ENCODE measurements at places on chromosomes 1 and 21.

DNA sequence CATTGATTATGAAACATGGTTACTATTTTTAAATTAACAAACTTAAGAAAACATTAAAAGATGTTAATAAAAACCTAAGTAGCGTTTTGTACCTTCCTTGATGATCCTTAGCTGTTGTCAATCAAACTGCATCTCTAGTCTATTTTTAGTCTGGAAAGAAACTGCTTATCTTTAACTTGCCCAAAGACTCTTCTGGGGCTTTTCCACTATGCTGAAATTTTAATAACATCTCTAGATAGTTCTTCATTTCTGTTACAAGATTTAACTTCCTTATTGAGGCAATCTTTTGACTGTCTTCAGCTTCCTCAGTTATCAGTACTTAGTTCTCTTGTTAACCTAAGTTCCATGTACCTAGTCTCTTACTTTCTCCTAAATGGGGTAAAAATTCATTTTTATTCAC, 135.9 kb upstream of the HMCN1 start:
- no peak for DNase-seq

- no peak for DNase-seq
Measured at GRCh38 chr1:34408011-34408410, 231.3 kb downstream of the C1orf94 start.

DNA sequence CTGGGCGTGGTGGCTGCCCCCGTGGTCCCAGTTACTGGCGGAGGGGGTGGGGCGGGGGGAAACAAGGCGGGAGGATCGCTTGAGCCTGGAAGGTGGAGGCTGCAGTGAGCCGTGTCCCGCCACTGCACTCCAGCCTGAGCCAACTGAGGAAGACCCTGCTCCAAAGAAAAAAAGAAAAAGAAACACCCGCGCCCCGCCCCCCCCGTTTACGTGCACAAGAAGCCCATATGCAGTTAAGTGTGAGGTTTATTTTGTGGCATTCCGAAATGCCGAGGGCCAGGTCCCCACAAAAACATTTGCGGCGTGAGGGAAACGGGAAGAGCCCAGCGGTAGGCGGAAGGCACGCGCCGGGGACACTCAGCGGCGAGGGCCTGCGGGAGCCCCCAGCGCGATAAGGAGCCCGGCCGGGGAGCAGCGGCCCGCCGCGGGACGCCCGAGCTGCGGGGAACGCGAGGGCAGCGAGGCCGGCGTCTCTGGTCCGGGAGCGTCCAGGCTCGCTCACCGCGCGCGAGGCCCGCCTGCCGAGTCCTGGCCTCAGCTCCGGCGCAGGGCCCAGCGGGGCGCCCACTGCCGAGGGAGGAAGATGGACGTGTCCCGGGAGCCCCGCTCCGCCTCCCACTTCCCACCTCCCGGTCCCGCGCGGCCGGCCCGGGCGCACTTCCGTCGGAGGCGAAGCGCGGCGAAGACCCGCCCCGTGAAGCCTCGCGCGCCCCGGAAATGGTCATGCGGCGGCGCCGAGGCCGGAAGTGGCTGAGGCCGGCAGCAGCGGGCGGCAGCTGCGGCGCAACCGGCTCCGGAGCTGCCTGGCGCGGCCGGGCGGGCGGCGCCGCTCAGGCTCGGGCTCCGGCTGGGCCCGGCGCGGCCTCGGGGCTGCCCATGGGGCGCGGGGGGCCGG, at the start of gene TRAPPC10:
TRAPPC10 (plus strand) TSS at position 731 of the 895 bp plus-strand sequence. CDS start 185 bp downstream, outside the sequence.
- DNase-seq = peak; percentile 87

DNA sequence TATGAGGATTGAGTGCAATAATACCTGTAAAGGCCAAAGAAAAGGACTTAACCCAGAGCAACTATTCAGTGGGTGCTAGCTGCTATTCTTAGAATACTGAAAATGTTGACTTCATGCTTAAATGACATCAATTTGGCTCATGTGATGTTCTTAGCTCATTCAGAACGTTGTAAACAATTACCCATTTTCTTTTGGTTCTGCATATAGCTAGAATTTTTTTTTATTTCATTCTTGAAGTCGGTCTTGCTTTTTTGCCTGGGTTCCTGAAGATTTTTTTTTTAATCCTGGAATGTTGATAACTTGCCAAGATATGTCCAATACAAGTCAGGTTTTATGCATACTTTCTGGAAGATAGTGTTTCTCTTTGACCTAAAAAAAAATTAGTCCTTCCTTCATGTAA, 772.0 kb downstream of the LTN1 start:
- DNase-seq = no peak

DNA sequence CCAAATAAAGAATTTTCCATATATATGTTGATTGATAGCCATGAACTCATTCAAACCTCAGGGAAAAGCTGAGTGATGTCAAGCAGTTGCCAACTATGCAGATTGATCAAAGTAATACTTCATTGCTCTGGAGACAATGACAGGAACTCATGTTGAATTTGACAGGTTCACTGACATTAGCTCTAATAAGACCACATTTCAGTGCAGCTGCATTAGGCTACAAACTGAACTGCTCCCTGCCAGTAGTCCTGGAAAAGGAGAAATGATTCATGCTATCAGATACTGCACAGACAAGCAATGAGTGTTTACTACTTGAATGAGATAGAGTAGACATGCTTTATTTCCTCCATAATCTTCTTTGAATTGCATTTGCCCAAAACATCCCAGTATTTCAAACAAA, 948.4 kb downstream of the MRPL39 start:
- DNase-seq = no peak

GRCh38 chr1:98336472-98337083, 324.9 kb upstream of the SNX7 start:
- DNase-seq = no peak

- DNase-seq = no peak
Measured at GRCh38 chr1:98314601-98315000, 346.9 kb upstream of the SNX7 start.

- no peak for DNase-seq
Measured at GRCh38 chr1:94821636-94822305, 1.6 kb downstream of the SLC44A3 start.

DNA sequence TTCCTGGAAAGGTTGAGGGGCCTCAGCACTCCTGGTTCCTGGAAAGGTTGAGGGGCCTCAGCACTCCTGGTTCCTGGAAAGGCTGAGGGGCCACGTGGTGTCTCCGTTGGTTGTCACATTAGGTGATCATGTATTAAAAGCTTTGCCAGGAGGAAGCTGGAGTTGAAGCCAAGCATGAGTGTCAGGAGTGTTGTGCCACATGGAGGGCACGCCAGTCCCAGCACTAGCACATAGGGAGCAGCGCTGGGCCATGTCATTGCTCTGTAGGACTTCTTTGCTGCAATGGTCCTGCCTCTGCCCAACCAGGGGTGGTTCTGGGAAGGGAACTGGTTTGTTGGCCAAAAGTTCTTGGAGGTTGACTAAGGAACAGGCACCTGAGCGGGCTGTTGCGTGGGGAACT, 13.3 kb downstream of the ATP5PO start:
- DNase-seq = no peak

Data from activated CD4-positive, alpha-beta T cell treated with anti-CD3 and anti-CD28 coated beads for 48 hours (primary cell).